Stimulated activated CD8-positive, alpha-beta memory T cell treated with anti-CD3 and anti-CD28 coated beads, Interleukin-7, amount 100 ng/mL, for 1 hour (primary cell): ENCODE measurements at places on chromosomes 6 and 20.

DNA sequence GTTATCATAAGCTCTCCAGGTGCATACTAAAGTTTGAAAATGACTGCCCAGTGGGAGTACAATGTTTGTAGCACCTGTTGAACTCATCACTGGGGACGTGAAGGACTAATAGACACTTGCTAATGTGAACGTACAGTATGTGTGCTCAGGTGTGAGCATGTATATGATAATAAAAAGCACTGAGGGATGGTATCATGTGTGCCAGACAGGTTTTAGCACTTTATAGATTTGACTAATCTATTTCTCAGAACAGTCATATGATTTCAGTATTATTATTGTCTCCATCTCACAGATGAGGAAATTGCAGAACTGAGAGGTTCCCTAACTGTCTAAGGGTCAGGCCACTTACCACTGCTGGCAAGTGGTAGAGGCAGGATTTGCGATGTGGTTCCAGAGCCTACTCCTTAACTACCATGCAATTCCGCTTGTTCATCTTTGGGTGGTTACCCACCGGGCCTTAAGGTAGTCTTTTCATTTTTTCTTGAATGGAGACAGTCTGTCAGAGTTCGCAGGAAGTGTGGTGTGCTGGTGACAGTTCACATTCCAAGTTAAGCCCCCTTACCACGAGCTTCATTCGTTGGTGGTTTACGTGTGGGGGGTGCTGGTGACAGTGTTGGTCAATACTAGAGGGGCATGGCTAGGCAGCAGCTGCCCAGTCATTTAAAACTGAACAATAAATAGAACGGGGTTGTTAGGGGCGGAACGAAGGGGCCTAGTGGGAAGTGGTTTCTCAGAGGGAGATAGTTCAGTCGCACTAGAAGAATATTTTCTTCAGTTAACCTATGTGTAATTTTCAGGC, 46.8 kb downstream of the RREB1 start:
- DNase-seq = no peak

DNA sequence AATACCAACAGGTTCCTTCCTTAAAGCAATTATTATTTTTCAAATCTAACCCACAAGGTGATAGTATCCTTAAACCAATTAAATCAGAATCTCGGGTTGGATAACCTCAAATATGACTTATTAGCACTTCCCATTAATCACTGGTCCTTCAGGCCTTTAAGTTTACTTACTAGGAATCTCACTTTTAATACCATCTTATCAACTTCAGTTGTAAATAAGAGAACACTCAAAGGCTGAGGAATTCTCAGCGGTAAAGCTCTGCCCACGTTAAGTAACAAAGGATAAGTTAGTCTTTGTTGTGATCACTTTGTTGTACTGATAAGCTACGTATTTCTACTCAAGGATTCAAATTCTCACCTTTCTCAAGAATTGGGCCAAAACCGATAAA, 82.0 kb downstream of the OR2B2 start:
- no peak for DNase-seq

GRCh38 chr6:147534116-147534860, 25.8 kb downstream of the SAMD5 start:
- DNase-seq = no peak

GRCh38 chr6:161956082-161956481, 682.2 kb upstream of the AGPAT4 start:
- DNase-seq = no peak

GRCh38 chr6:24064106-24064505, 61.9 kb upstream of the NRSN1 start:
- DNase-seq = no peak
